AG04450 (cell line): ENCODE measurements at places on chromosomes 5 and 9.

DNA sequence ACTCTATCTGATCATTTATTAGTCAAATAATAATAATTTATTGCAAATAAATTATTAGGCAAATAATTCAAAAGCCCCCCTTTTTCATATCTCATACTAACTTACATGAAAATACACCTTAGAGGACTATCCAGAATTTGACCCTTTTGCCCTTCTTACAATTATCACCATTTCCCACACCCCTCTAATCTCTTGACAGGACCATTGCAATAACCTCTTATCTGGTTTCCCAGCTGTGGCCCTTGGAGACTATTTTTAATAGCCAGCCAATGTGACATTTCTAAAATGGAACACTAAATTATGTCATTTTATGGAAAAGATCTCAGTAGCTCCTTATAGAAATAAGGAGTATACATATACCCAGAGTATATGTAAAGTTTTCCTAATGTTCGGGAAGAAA lies 588.4 kb upstream of the COX7C start:
- no peak for DNase-seq

- DNase-seq = no peak
Measured at GRCh38 chr5:55052383-55052931, 28.4 kb downstream of the GZMK start.

DNA sequence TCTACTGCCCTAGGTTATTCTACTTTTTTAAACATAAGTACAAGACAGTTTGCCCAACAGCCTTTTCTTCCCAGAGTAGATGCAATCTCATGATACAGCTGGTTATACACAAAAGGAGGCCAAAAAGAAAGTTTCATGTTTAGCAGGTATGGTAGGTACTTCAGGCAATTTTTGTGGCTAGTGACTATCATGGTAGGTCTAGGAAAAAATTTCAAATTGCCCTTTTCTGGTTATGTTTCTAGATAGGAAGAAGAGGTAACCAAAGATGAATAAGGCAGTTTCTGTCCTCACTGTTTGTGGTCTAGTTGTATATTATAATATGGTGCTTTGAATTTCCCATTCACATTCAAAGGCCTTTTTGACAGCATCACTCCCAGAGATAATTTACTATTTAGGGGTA lies 19.7 kb downstream of the MEGF9 start:
- no peak for DNase-seq

DNA sequence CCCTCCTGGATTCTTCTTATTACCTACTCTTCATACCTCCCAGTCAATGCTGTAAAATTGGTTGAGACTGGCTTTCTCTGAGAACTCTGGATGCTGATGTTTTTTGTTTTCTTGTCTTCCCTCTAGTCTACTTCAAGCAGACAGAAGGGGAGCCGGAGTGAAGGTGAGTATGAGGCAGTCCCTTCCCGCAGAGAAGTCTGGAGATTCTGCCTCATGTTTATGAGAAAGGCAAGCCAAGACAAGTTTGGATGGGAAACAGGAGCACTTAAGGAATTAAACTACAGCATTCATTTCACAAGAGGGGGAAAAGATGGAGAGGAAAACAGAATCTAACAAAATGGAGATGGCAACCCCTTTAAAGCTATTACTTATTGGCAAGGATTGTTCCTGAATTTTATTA lies 246.1 kb downstream of the TRIM32 start:
- no peak for DNase-seq

GRCh38 chr9:136013524-136014034 lies 52.4 kb upstream of the UBAC1 start:
- DNase-seq = no peak
